ENCODE measurements at places on chromosomes 2 and 18. TPM values are rescaled to one million over a fixed set of nuclear protein-coding genes. Genes with fewer than 3 reads are reported as not detected.

The KCNJ13 gene
- total RNA-seq = not detected

The IL1RL2 gene
- 5.2 TPM for total RNA-seq

The PHLPP1 gene
- 20.6 TPM for total RNA-seq

- DNase-seq = no peak
Observed at GRCh38 chr2:158497486-158497885, 40.7 kb downstream of the PKP4 start.

- DNase-seq = no peak
Observed at GRCh38 chr18:68391801-68392200, 323.1 kb downstream of the TMX3 start.
